NCI-H69 (cell line): ENCODE measurements at places on chromosomes 3 and 15.
A peak's percentile ranks its signal among the peaks of the same experiment; 100 is the strongest.

GRCh38 chr3:152071924-152072323, 196.8 kb upstream of the MBNL1 start:
- peak; percentile 54 for DNase-seq

DNA sequence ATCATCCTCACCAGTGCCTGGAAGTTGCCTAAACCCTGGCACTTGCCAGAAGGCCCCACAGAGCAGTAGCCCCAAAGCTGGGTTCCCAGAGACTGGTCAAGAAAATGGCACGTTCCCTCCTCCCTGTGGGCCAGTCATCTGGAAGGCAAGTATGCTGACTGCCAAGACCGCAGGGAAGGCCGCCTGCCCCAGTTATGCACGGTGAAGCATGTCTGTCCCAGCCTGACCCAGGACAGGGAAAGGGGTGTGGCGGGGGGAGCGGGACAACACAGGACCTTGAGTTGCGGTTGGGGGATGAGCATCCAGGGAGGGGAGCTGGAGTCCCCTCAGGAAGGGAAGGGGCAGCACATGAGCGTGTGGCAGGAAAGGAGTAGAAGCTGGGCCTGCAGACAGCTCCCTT, 33.0 kb downstream of the RBPMS2 start:
- DNase-seq = no peak

DNA sequence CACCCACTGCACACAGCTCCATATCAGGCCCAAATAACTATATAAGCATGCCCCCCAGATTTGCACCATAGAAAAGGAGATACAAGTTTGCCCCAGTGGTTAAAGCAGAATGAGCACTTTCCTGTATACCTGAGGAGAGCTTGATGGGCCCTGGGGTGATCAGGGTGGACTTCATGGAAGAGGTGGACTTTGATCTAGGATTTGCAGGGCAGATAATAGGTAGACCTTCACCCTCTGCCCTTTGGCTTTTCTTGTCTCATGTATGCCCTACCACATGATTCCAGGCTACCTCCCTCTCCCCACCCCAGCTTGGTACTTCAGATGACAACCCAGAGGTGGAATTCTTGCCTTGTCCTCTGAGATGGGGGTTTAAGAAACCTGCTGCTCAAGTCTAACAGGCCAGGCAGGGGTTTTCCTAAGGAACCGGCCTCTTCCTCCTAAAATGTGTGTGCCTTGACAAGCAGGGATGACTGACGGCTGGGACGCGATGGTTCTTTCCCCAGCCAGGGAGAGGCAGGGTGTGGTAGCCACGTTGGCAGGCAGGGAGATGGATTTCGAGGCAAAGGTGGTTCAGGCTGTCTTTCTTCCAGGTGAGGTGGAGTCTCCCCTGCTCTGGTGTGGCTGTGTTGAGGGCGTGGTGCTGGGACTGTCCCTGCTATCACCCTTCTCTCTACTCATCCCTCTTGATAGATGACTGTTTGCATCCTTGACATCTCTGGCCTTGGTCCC, 6.6 kb upstream of the RHCG start:
- DNase-seq = no peak

GRCh38 chr3:119322021-119322834, 28.0 kb downstream of the ARHGAP31 start:
- DNase-seq = peak; percentile 15

DNA sequence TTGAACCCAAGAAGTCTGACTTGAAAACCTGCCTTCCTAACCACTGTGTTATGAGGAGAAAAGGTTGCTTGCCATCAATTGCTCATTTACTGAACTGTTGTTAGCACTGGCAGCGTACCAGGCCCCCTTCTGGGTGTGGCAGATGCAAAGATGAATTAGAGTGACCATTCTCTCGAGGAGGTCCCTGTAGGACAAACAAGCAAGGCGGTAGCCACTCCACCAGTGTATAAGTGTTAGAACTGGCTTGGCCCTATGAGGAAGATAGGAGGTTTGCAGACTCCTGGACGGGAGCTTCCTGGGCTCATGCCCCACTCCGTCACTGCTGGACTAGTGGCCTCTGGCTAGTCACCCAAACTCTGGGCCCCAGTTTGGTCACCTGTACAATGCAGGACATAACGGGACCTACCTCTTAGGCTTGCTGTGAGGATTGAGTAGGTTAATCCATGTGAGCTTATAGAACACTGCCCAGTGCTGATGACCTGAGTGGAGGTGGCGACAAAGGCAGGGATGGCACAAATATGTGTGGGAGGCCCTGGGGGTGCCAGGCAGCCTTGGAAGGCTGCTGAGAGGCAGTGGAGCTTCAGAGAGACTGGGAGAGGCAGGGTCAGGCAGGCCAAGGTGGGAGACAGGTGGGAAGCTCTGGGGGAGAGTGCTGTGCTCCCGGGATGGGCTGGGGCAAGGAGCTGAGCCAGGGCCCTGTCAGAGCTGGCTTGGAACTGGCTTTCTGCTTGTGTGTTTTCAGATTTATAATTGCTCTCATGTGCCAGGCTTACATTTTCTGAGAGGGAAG, 145.9 kb downstream of the DNAJB8 start:
- DNase-seq = peak; percentile 71

DNA sequence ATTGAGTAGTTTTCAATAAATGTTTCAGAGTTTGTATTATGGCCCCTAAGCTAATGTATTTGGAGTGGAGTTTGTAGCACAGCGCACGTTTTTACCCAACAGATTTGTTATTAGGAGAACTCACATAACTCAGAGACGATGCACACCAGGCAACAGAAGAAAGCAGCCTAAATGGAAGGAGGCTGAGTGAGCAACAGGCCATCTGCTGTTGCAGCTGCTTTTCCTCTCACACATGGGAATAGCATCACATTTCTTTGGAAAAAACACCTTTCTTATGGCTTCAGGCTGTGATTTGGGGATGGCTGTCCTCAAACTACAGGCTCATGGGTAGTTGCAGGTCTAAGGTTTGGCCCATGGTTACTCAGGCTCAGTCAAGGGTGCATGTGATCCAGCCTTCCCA, 469.3 kb upstream of the MCTP2 start:
- DNase-seq = no peak

- peak; percentile 82 for DNase-seq
Measured at GRCh38 chr3:136195258-136196063, 674 bp downstream of the MSL2 start.

- no peak for DNase-seq
Measured at GRCh38 chr3:95351158-95351557, 1288.3 kb downstream of the NSUN3 start.

DNA sequence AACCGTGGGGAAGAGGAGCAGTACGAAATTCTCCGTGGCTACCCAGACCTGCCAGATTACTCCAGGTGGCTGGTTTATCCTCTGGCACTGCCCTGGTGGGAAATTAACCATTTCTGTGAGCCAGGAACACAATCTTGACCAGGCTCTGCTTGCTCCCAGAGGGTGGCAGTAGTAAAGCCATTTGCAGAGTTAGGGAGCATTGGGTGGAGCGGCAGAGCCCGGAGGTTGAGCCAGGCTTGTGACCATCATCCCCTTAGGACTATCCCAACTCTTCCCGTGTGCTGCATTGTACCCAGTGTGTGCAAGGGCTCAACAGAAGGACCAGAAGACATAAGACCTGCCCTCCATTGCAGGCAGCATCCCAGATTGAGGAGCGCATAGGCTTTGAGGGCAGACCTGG, 5.3 kb downstream of the KNG1 start:
- peak; percentile 6 for DNase-seq

- DNase-seq = no peak
Measured at GRCh38 chr3:149390294-149390693, 12.8 kb upstream of the TM4SF1 start.

GRCh38 chr15:81152339-81152738, 18.3 kb downstream of the CFAP161 start:
- peak; percentile 7 for DNase-seq

DNA sequence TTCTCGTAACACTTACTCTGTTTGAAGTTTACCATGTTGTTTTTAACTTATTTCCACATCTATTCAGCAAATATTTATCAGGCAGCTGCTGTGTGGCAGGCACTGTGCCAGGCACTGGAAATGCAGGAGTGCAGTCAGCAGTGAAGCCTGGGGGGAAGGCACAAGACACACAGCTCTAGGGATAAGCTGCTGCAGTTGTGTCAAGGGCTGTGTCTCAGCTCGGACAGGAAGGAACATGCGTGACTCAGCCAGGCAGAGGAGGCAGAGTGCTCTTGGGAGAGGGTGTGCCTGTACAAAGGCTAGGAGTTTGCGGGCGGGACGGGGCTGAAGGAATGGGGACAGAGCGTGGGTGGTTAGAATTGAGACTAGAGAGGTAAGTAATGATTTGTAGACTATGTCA, 24.7 kb downstream of the LYSMD4 start:
- no peak for DNase-seq

GRCh38 chr3:72579191-72579580, 269.1 kb downstream of the SHQ1 start:
- DNase-seq = no peak

DNA sequence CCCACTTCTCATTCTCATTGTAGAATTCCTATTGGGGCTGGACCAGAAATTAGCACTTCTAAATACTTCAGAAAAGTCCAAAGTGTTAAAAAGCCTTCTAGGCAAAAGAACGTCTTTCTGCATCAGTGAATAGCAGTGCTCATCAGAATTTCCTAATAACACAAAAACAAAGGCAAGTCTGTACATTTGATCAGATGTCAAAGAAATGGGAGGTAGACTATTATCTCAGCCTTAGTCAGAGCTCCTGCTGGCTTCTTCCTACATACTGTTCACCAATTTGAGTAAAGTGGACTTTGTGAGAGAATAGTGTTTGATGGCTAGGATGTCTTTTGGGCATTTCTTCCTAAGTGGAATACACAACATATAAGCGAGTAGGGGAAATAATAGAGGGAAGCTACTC, 48.7 kb downstream of the FOXB1 start:
- no peak for DNase-seq

- no peak for DNase-seq
Measured at GRCh38 chr3:122146466-122146865, 37.0 kb upstream of the CASR start.

DNA sequence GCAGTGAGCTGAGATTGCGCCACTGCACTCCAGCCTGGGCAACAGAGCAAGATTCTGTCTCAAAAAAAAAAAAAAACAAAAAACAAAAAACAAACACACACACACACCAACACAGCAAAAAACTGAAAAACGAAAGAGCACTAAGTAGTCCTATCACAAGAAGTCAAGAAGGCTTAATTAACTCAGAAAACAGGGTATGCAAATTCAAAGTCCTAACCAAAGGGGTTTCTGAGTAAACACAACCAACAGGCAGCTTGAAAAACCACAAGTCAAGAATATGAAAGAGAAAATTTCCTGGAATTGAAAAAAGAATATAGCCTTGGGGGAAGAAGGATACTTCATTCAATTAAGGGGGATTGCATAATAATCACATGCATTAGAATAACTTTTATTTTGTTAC, 37.7 kb upstream of the PARP14 start:
- no peak for DNase-seq

DNA sequence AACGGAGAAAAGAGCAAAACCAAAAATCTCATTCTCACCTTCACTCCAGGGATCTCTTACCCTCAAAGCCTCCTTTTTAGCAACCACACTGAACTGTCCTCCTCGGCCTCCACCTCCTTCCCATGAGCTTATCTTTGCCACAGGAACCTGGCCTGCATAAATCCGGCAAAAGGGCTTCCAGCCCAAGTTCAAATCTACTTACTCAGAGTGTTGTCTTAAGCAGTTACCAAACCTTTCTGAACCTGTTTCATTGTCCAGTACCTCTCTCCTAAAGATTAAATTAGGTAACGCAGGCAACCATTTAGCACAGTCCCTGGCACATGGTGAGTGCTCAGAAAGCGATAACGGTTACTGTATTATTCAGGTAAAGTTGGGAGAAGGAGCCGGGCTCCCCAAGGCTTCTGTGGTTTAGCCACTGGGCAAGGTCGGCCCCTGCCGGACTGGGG, 777 bp downstream of the CIB1 start:
- DNase-seq = no peak

- DNase-seq = peak; percentile 26
Measured at GRCh38 chr3:156291272-156292123, 171.1 kb downstream of the KCNAB1 start.
